ENCODE measurements at places on chromosomes 3 and 15. TPM values are rescaled to one million over a fixed set of nuclear protein-coding genes. Genes with fewer than 3 reads are reported as not detected.

IGSF10 gene
- total RNA-seq: under 0.01 TPM

FES gene
- 3.2 TPM for total RNA-seq

KBTBD13 gene
- under 0.01 TPM for total RNA-seq

IL5RA gene
- not detected for total RNA-seq

POPDC2 gene
- total RNA-seq: not detected

PATL2 gene
- 0.85 TPM for total RNA-seq

MESP2 gene
- 0.48 TPM for total RNA-seq

ISLR gene
- total RNA-seq: not detected

ARMC8 gene
- total RNA-seq: 39.3 TPM

NEK11 gene
- total RNA-seq: 7.0 TPM

CCR2 gene
- total RNA-seq: not detected

HSPBAP1 gene
- 14.1 TPM for total RNA-seq

MINAR1 gene
- total RNA-seq: 0.24 TPM

FBXO40 gene
- total RNA-seq: not detected

TM4SF4 gene
- total RNA-seq: not detected

FMN1 gene
- total RNA-seq: 0.48 TPM

SYNM gene
- 0.21 TPM for total RNA-seq
